Muscle of leg (tissue), 16 donors: ENCODE measurements at places on chromosomes 7 and 10.

GRCh38 chr10:88966797-88967196 is 14.2 kb upstream of the ACTA2 start:
- peak; percentile 61 for DNase-seq

DNA sequence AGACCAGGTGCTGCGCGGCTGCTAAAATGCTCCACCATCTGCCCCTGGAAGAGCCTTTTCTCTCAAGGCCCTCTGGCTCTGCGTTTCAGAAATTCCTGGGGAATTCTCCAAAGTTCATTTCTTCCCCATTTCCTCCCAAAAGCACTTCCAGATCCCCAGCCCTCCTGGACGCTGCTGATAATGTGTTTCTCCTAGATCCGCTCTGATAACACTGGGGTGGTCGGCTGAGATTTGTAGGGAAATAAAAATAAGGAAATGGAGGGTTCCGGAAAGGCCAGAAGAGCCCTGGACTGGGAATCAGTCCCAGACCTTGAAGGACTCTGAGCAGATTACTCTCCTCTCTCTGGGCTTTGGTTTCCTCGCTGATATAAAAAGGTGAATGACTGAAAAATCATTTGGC is 28.1 kb downstream of the COL13A1 start:
- peak; percentile 45 for DNase-seq

DNA sequence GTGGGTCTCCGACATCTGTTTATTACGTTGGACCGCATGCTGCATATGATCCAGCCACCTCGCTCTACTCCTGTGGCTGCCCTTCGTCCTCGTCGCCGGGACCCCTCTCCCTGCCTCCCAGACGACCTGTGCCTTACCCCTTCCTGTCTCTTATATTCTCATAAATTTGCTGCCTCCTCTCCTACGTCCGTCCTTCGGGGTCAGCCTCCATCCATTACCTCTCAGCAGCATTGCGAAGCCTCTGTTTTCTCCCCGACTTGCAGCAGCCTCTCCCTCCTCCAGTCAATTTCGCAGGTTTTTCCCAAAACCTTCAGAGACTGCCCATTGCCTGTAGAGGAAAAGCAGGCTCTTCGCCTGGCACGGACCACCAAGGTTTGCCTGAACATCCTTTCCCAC is 39.4 kb upstream of the LEP start:
- DNase-seq, result no peak

GRCh38 chr7:104794154-104794553 is 219.9 kb upstream of the KMT2E start:
- no peak for DNase-seq

- no peak for DNase-seq
Measured at GRCh38 chr7:150326657-150327268, 3.4 kb upstream of the ACTR3C start.

GRCh38 chr7:38413784-38414183 is 140.3 kb upstream of the TARP start:
- no peak for DNase-seq

- DNase-seq, result peak; percentile 97
Measured at GRCh38 chr10:128854963-128855362, 612.1 kb upstream of the MGMT start.

GRCh38 chr10:81928119-81928518 is 53.1 kb downstream of the NRG3 start:
- no peak for DNase-seq

GRCh38 chr10:52232561-52233350 is 81.3 kb upstream of the DKK1 start:
- no peak for DNase-seq

GRCh38 chr7:159207393-159207792 is 62.7 kb upstream of the VIPR2 start:
- DNase-seq, result no peak

DNA sequence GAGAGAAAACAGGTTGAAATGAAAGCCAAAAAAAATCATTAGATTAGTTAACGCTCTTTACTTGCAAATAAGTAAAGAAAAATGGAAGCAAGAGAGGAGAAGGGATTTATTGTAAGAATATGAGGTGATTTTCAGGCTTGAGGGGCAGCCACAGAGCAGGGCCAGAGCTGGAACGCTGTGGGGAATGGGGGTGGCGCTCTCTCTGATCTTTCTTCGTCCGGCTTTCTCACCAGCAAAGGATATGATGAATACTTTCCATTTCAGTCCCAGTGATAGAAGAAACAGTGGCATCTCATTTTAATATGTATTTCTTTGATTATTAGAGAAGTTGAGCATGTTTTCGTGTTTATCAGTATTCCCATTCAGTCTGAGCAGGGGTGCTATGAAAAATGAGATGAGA is 112.2 kb downstream of the SKIDA1 start:
- peak; percentile 30 for DNase-seq

GRCh38 chr7:127895814-127896280 is 135.4 kb downstream of the LRRC4 start:
- no peak for DNase-seq
